Stimulated activated CD8-positive, alpha-beta memory T cell treated with anti-CD3 and anti-CD28 coated beads, Interleukin-7, amount 100 ng/mL, for 1 hour (primary cell): ENCODE measurements at places on chromosomes 11 and 22.

DNA sequence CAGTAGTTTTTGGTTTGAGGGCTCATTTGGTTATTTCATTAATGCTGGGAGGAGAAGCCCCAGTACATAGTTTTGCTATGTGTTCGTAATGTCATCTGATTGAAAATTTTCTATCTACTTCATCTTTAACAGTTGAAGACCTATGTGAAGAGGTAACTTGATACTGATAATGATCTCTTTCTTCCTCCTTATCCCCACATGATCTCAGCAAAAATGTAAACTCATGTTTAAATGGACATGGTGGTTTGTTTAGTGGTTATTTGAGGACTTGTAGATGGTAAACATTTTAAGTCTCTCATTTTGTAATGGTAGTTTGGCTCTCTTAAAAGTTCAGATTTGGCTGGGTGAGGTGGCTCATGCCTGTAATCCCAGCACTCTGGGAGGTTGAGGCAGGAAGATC lies 53.7 kb upstream of the SPTBN2 start:
- DNase-seq = no peak

- DNase-seq = no peak
Measured at GRCh38 chr22:29055192-29055830, 6.3 kb downstream of the C22orf31 start.

DNA sequence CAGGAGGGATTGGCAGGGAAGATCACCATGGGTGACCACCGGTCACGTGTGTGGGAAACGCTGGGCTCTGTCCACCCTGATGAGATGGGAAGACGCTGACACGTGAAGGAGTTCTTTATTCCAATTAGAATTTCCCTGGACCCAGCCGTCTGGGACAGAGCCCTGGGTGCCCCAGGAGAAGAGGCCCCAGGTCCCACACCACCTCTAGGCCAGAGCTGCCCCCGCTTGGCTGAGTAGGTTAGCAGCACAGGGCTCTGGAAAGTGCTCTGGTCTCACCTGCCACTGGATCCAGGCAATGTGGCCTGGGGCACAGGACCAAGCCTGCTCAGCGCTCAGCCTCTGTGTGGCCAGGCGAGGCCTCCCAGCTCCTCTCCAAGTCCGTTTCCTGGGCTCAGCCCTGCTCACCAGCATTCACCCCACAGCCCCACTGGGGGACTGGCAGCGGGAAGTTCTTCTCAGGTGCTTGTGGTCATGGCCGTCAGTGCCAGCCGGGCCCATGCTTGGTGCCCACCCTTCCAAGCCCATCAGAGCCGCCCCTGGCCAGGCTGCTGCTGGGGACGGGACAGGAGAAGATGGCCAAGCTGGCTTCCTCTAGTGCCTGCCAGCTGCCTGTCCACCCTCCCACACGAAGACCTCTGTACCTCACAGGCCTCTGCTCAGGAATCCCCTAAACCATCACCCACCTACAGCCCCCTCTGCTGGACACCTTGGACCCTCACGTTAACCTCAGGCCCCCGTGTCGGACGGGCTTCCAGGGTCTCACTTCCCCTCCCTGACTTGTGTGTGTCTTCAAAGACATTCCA lies 62.5 kb upstream of the FGF3 start:
- DNase-seq = no peak

DNA sequence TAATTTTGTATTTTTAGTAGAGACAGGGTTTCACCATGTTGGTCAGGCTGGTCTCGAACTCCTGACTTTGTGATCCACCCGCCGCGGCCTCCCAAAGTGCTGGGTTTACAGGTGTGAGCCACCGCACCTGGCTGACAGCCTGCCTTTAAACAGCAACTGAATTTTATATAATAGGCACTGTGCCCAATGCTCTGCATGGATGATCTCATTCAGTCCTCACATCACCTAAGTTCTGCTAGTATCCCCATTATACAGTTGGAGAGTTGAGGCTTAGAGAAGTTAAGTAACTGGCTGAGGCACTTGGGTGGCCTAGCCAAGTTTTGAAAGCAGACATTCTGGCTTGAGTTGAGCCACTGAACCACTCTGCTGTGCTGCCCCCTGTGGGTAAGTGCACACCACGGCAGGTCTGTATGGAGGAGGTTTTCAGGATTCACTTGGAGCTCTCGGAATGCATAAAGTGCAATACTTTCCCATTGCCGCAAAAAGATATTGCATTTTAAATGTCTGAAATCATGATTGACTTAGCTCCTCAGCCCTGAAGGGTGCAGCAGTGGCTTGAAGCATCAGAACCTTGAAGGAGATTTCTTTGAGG lies 112.4 kb downstream of the LDLRAD3 start:
- no peak for DNase-seq

- no peak for DNase-seq
Measured at GRCh38 chr11:2675540-2675939, 24.3 kb downstream of the KCNQ1OT1 start.

GRCh38 chr22:20579273-20580120 lies 72.1 kb downstream of the MED15 start:
- DNase-seq = no peak

GRCh38 chr22:23713696-23714595 lies 23.1 kb downstream of the RGL4 start:
- DNase-seq = no peak

DNA sequence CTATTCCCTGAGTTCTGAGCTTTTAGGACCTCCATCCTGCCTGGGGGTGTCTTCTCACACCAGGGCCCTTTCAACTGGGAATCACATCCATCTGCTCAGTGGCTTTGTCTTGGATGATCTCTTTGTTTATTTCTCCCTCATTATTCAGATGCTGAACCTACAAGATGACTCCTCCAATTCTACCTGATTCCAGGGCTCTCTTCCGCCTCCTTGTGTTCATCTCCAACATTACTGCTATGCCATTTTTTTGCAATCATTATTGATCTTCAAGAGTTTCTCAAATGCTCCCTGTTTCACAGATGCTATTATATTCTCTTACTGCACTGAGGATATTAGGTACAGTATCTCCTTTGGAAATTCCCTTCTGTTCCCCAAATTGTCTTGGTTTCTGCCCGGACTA lies 307.7 kb downstream of the SHANK2 start:
- DNase-seq = no peak

GRCh38 chr11:120538707-120539106 lies 27.2 kb downstream of the GRIK4 start:
- DNase-seq = no peak

DNA sequence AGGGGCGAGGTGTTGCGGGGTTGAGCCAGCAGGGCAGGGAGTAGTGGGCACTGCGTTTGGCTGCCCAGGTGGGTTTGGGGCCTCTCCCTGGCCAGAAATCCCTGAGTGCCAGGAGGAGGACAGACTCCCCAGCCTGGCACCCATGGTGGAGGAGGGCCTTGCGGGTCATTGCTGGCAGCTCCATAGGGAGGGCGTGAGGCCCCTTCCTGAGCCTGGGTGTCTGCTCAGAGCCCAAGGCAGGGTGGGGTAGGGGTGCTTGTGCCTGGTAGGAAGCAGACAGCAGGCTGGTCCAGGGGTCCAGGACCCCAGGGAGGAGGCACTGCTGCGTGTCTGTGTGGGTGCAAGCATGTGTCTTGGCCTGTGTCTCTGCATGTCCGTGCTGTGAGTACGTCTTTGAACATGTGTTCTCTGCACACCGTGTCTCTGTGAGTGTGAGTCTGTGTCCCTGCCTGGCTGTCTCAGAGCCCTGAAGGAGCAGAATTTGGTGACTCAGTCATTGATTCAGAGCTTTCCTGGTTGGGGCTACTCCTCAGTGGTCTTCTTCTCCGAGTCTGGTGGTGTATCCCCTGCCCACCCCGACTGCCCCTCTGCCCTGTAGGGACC lies 3.9 kb downstream of the TSPAN4 start:
- no peak for DNase-seq

GRCh38 chr11:57471496-57471895 lies 11.2 kb downstream of the RTN4RL2 start:
- no peak for DNase-seq

DNA sequence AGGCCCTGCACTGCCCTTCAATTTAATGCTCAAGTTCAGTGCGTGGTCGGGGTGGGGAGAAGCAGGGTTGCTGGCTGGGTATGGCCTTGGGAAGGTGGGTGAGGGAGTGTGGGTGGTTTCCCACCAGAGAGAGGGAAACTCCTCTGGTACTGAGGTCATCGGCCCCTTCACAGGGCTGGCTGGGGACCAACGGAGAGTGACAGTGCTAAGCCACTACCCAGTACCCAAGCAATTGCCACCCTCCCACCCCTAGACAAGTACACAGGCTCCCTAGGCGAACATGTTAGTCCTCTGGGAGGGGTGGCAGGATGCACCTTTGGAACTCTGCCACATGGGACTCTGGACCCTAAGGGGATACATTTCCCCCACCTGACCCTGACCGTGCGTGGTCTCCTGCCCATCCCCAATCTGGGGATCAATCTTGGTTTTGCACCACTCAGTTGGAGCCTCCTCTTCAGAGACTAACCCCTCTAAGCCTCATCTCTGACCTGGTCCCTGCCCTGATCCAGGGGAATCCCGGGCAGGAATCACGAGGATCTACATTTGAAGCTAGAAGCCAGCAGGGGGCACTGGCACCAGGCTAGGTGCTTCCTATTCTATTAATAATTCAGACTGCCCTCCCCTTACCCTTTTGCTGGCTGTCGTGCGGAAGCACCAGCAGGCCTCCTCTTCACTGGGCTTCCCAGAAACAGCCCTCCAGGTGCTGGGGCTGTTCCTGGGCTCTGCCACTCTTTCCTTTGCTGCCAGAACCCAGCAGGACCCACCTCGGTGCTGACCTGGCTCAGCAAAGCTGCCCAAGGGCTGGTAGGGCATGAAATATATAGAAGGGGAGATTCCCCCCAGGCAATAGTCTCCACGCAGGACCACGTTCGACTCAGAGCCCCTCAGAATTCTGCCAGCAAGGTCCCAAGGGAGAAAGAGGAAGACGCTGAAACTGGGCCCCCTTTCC lies 377.7 kb downstream of the TENM4 start:
- no peak for DNase-seq

DNA sequence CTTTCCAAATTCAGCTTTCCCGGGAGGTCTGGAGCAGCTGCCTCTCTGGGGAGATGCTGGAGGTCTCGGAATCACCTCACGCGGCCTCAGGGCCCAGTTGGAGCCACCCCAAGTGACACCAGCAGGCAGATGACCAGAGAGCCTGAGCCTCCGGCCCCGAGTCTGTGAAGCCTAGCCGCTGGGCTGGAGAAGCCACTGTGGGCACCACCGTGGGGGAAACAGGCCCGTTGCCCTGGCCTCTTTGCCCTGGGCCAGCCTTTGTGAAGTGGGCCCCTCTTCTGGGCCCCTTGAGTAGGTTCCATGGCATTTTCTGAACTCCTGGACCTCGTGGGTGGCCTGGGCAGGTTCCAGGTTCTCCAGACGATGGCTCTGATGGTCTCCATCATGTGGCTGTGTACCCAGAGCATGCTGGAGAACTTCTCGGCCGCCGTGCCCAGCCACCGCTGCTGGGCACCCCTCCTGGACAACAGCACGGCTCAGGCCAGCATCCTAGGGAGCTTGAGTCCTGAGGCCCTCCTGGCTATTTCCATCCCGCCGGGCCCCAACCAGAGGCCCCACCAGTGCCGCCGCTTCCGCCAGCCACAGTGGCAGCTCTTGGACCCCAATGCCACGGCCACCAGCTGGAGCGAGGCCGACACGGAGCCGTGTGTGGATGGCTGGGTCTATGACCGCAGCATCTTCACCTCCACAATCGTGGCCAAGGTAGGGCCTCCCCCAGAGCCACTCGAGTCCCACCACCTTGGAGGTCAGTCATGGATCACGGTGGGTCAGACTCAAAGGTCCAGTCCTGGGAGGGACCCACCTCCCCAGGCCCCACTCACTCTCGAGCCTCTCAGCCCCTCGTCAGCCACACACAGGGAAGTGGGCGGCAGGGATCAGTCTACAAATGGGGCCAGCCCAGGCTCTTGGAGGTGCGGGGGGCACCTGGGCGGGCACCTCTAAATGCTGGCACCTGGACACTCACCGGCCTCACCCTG lies 525 bp downstream of the SLC22A12 start:
- DNase-seq = no peak

DNA sequence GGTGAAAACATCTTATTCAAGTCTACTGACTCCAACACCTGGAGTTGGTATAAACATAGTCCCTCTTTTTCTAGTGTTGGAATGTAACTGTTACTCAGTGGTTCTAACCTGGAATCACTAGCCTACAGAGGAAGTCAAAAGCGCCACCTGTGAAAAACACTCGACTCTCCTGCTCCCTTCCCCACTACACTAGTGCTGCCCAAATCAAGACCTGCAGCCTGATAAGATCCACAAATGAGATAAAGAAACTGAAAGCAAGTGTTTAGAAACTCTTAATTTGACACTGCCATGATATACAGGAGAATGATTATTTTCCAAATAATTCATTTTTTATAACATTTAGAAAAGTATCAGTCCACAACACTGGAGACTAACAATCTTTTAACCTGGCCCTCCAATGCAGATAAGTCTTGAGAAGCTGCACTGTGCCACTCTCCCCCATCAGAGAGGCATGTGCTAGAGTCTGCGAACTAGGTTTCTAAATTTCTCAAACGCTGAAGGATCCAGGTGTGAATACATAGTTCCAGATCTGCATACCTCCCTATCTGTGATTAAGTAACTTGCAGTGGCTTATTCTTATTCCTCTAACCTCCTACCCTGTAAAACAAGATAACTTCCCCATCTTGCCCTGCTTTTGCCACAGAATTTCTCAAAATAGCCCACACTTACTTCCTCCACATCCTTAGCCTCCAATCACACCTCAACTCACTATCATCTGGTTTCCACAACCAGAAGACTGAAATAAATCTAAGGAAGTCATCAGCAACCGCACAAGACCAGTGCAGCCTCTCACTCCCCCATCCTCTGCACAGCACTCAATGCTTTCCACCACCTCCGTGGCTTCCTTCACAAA lies 88.1 kb downstream of the RRAS2 start:
- no peak for DNase-seq

- DNase-seq = no peak
Measured at GRCh38 chr11:79902493-79902892, 461.7 kb upstream of the TENM4 start.

DNA sequence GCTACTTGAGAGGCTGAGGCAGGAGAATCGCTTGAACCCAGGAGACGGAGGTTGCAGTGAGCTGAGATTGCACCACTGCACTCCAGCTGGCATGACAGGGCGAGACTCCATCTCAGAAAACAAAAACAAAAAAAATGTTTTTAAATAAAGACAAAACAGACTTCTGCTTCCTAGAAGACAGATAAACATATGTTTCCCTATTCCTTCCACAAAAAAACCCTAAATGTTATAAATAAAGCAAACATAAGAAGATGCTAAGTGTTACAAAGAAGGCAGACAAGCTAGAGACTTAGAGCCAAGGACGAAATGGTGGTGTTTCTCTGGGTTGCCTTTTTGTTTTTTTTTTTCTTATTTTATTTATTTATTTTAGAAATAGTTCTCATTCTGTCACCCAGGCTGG lies 5.6 kb upstream of the CLDN5 start:
- DNase-seq = no peak

DNA sequence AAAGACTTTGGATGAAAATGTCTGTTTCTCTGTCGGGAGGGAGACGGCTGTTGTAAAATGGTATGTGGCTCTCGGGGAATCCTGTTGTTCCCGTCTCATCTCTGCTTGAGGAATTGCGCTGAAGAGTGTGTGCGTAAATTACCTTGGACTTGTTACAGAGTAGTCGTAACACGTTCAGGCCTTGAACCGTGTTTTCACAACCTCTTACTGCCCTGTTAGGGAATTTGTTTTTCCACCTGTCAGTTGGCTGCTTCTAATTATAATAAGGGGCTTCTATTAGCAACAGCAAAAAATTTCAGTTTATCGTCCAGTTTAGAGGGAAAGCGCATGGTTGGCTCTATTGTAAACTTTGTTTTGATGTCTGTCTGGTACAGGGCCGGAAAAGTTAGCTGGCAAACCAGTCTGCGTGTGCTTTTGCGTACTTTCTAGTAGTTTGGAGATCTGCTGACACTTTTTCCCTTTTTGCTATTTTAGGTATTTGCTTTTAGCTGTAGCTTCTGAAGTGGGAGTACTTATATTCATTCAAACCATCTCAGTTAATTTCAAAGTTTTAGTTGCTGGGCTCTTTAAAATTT lies 1.5 kb downstream of the HIPK3 start:
- no peak for DNase-seq
